ENCODE measurements at places on chromosomes 11 and 22.

DNA sequence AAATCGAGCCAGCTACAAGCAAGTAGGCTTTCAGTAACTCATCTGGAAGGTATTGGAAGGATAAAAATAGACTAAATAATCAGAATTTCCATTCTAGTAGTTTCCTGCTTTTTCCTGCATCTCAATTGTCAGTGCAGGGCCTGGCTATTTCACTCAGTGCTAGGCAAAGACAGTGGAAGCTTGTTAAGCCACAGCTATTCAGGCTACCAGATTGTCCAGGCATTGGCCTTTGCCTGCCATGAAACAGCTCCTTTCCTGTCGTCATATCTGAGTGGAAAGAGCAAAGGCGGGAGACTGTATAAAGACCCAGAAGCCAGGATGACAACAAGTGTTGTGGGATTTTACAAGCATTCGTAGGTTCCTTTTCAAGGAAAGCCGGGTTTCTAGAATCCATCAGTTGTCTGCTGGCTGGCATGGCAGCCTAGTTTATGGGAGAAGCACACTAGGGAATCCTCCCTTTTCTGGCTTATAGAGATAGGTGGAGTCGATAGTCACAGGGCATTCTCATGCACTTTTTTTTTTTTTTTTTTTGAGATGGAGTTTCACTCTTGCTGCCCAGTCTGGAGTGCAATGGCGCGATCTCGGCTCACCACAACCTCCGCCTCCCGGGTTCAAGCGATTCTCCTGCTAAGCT lies 2.0 kb upstream of the TNRC6B start:
- no peak for DNase-seq

GRCh38 chr11:123188508-123189165 lies 6.4 kb downstream of the CLMP start:
- no peak for DNase-seq

DNA sequence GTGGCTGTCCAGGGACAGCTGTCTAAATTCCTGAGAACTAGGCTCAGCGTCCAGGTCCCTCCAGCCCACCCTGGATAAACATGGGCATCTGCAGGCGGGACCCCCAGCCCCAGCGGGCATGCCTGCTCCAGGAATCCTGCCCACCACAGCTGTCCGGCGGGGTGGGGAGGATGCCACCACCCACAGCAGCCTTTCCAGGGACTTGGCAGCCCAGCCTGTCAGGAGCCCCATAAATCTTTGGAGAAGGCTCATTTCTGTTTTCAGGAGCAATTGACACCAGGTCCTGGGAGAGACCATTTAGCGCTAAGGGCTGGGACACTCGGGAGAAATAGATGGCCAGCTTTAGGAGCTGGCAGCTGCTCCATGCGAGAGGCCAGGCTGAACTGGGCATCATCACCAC lies 358.9 kb downstream of the CADM1 start:
- DNase-seq, result no peak

DNA sequence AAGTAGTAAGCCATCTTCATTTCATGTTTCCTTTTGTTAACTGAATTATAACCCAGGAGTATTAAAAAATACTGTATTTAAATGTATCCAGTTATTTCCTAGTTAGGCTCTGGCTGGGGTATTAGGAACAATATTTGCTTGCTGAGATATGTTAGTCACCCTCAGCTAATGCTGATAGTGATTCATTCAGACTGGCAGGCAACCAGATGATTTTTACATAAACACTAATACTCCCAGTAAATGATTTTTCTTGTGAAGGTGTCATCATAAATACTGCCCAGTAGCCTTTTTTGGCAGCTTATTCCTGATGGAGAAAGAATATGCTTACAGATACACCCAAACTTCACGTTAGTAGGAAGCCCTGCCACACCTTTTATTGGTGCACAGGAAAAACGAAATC lies 8.1 kb downstream of the YWHAH start:
- DNase-seq, result no peak

DNA sequence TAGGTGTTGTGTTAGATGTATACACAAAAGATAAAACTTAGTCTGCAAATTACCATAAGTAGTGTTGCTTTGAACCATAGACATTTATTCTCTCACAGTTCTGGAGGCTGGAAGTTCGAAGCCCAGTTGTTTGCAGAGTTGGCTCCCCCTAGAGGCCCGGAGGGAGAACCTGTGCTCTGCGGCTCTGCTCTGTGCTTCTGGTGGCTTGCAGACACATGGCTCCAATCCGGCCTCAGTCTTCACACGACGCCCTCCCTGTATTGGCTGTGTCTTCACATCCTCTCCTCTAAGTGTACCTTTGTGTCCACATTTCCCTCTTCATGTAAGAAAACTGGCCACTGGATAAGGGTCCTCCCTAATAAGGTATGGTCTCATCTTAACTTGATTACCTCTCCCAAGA lies 128.4 kb downstream of the OPCML start:
- no peak for DNase-seq

DNA sequence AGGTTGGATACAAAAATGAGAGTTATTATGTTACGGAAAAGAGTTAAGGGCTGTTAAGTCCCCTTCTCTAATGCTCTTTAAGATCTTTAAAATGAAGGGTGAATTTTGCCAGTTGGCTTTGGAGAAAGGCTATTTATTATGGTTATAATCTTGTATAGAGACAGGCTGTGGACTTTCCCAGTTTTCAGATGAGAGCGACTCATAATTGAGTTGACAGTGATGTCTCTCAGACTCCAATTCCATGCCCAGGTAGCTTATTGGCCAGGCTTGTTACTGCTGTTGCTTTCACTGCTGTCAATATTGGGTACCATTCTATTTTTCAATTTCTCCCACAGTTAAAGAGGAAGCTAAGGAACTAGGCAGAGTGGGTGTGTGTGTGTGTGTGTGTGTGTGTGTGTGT lies 13.1 kb downstream of the ENDOD1 start:
- no peak for DNase-seq

DNA sequence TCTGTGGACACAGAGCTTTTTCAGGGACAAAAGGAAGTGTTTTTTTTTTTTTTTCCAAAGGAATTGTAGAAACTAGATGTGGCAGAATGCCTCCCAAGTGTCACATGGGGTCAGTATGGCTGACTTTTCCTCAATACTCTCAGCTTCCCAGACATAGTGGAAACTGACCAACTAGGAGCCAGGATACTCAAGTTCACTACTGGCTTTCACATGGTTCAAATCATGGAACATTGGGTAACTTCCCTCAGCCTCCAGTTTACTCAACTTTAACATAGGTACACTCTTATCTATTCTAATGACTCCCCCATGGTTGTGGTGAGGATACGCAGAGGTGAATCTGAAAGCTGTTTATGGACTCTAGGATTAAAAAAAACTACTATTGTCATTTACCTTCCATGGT lies 1.4 kb downstream of the SLC5A1 start:
- no peak for DNase-seq

DNA sequence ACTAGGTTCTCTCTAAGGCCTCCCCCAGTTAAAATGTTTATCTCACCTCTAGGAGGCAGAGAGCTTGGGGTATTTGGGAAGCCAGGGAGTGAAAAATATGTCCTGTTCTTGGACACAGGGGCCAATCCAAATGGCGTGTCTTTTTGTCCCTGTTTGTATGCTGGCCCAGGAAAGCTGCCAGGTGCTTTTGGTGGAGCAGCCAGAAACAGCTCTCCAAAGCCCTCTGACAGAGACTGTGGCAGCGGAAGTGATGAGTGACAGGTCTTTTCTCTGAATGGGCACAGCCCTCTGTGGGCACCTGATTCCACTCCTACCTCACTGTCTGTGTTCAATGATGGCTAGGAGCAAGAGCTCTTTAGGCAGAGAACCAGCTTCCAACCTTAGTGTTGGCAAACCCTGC lies 106.4 kb upstream of the KIRREL3 start:
- no peak for DNase-seq

- no peak for DNase-seq
These were observed 387.3 kb downstream of the AASDHPPT start for GRCh38 chr11:106464728-106465127.

DNA sequence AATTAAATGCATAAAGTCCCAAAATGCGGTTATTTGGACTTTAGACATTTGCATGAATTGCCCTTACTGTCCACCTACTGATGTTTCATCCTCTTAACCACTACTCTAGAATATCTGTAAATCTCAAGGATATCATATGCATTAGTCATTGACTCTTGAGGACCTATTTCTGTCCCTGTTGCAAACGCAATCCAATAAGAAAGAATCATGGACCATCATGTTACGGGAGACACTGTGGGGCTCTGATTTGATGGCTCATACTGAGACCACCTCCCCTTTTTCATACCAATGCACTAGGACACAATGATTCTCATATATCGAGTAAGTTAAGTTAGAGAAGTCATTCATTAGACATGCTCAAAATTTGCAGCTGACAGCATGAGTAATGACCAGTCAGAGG lies 14.4 kb downstream of the POU2AF2 start:
- no peak for DNase-seq

DNA sequence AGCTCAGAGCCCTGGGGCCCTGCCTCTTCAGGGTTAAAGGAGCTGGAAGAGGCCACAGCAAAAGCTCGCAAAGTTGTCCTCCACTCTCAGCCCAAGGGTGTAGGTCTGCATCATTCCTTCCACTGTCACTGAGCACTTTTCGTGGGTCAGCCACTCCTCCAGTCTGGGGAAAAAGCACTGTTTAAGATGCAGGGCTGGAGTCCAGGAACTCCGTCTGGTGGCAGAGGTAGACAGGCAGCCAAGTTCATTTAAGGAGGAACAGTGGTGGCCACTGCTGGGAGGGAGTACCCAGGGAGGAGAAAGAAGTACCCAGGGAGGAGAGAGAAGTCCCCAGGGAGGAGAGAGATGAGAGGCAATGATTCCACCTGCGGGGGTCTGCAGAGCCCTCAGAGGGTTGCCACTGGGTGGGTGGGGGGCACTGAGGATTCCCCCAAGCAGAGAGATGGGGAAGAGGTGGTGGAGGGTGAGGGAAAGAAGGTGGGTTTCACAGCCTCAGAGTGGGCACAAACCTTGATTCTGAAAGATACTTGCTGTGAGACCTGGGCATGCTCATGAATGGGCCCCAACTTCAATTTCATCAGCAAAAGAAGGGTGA lies 70.0 kb upstream of the B3GAT1 start:
- DNase-seq, result no peak

- DNase-seq, result no peak
These were observed 978 bp downstream of the CSDC2 start for GRCh38 chr22:41561788-41562187.

- DNase-seq, result no peak
These were observed 1.3 kb downstream of the DDB1 start for GRCh38 chr11:61331651-61332050.

- no peak for DNase-seq
These were observed 184.9 kb downstream of the CASP12 start for GRCh38 chr11:104713401-104713800.

DNA sequence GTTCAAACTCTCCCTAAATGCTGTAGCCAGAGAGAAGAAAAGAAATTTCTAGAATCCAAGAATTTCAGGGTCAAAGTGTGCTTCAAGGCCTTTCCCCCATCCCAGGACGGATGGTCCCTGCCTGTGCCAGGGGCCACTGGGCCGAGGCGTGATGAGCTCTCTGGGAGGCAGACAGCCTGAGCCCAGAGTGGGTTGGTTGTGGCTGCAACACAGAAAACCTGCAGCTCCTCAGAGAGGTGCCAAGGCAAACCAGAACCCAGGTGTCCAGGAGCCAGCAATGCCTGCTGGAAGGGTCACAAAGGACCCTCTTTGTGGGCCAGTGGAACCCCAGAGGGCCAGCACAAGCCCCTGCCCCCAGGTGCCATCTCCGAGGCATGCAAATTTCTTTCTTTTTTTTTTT lies 2.6 kb upstream of the APOL6 start:
- no peak for DNase-seq
